Nucleus accumbens (tissue), 56 donors: ENCODE measurements at places on chromosomes 11 and 22.

DNA sequence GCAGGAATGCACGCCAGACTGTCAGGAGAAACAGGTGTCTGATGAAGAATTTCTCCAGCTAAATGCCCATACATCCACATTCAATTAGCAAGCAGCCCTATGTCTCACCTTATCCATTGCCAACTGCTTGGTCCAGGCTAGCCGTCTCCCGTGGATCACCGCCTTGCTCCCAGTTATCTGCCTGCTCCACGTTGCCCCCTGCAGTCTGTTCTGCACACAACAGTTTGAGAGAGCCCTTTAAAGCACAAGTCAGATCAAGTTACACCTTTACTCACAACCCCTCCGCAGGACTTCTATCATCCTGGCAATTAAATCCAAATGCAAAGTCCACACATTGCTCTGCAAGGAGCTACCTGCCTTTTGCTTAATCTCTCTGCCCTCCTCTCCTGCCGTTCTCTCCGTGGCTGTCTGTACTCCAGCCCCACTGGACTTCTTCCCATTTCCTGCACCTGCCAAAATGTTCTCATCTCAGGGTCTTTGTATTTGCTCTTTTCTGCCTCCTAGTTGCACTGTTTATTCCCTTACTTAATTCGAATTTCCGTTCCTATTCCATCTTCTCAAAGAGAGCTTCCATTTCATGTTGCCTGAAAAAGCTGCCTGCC, 185.3 kb upstream of the LARGE1 start:
- DNase-seq, result peak; percentile 22

DNA sequence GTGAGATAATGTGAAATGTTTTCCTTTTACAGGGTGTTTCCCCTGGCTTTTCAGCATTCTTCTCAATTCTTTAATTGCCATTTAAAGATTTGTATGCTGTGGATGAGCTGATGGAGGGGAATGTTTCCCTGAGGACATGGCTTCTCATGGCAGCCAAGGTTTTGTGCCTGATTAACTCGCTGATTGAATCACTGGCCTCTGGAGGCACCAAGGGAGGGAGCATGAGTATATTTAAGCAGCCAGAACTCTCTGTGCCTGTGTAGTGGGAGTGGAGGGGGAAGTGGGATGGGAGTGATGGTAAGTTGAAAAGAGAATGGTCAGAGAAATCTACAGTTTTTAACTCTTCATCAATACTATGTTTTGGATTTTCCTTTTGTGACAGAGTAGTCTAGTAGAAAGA, 88.7 kb downstream of the STIM1 start:
- no peak for DNase-seq

DNA sequence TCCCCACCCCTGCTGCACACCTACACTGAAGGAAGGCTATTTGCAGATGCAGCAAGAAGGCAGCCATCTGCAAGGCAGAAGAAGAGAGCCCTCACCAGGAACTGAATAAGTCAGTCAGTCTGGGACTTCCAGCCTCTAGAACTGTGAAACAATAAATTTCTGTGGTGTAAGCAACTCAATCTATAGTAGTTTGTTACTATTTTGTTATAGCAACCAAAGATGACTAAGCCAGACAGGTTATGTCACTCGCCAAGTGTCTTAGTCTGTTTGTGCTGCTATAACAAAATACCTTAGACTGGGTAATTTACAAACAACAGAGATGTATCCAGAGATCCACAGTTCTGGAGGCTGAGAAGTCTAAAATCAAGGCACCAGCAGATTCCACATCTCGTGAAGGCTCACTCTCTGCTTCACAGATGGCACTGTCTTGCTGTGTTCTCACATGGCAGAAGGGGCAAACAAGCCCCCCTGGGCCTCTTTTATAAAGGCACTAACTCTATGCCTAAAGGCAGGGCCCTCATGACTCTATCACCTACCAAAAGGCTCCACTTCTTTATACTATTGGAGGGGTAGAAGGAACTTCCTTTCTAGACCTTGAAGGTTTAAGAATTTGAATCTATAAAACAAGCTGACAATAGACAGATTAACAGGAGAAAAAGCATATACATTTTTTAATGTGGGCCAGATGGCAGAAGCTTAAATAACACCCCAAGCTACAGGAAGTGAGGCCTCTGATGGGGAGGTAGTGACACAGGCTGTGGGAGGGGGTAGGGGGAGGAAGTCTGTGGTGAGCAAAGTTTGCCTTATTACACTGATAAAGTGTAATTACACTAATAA, 12.3 kb downstream of the APOL6 start:
- no peak for DNase-seq

DNA sequence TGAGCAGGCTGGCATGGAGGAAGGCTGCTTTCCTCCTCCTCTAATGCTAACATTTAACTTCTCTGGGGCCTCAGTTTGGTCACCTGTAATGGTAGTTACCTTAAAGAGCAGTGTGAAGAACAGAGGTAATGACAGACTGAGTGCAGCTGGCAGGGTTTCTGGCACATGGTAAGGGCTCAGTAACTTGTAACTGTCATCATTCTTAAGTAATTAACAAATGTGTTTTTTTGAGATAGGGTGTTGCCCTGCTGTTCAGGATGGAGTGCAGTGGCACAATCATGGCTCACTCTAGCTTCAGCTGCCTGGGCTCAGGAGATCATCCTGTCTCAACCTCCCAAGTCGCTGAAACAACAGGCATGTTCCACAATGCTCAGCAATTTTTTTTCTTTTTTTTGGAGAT, 242.0 kb upstream of the SYN3 start:
- no peak for DNase-seq

DNA sequence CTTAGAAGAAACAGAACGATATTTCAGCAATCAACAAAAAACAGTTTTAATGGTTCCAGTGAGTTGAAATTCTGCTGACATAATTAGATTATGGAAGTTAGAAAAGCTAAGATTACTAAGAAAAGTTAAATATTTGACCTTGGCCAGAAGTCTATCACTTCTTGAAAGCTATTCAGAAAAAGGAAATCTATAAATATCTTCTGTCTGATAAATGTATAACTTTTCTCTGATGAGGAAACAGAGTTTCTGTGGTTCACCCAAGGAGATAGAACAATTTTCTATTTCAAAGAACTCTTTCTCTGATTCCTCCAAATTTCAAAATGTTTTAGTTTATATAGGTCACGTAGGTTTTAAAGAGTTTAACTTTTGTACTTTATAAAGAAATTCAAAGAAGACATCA, 438.4 kb upstream of the CHORDC1 start:
- DNase-seq, result no peak

GRCh38 chr11:99565333-99565732, 544.6 kb downstream of the CNTN5 start:
- no peak for DNase-seq

DNA sequence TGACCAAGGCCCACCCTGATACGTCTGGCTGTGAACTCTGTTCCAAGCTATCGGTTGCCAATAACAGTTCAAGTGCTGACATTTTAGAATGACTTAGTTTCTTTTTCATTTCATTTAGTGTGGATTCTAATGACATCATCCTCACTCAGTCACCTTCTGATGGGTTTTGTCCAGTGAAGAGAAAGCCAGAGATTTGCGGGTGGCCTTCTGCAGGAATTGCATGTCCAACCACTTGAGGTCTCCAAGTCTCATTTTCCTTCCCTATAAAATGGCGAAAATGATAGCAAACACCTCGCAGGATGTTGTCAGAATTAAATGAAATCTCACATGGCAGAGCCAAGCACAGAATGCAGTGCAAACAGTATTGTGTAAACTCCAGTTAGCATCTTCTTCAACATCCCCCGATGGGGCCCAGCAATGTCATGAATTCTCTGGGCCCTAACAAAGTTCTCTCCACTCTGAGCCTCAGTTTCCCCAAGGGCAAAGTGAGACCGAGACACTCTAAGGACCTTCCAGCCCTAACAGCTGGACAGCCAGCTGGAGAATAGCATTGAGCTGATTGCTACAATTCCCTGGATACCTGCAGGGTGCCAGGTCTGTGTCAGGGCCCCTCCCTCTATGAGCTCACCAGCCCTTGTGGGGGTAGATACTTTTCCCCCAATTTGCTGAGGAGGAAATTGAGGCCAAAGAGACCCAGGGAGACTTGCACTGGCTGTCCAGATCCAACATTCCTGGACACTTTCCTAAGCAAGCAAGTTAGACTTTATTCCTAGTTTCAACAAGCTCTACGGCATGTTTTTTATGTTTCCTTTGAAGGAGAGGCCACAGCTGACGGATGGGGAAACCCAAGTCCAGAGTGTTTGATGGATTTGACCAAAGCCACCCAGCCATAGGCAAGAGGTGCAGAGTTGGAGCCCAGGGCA, 286.7 kb downstream of the MN1 start:
- no peak for DNase-seq

DNA sequence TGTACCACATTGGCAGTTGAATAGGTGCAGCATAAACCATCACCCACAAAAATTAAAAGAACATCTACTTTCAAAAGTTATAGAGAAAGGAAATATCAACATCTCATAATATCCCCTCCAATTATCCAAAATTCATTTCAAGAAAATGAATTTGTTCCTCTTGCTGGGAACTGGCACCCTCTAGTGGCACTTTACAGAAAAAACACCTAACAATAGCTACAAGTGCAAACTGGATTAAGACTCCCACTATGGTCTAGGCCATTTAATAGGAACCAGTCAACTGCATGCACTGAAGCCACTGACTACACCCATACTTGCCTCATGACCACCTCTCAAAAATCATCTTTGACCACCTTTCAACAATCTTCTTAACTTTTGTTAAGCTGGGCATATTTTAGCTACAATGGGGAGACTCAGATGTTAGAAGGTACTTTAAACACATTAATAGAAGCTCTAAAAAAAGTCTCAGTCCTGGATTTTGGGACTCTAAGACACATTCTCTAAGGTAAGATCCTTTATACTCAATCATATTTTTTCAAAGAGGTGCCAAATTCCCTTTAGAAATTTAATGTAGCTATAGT, 17.3 kb downstream of the TRAF6 start:
- DNase-seq, result no peak

DNA sequence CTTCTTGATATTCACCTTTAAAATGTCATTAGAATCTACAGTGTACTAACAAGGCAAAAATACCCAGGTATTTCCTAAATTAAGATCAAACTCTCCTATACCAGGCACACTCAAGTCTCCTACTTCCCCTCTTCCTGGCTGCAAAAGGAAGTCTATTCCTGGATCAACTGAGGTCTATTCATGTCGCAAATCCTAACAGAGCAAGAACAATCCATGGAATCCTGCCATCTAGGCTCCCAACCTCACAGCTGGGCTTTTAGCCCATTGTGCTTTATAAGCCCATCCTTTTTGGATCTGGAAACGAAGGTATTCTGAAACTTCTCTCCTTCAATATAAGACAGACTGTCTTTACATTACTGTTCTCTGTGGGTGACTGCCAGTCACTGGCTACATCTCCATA, 161.8 kb downstream of the SOX6 start:
- no peak for DNase-seq

DNA sequence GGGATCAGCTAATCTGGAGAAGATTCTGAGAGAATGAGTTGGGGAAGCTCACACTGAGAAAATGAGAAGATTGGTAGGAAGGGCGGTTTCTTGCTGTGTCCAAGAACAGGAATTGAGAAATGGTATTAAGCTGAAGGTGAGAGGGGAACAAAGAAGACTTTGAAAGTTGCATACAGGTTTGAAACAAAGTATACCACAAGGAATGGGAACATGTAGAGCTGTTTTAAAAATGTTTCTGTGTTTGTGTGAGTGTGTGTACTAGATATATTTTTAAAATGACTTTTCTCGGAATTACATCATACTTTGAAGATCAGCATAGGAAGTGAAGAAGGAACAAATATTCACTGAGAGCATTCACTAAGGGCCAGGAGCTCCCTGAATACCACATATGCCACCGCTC, 24.4 kb upstream of the IZUMO1R start:
- no peak for DNase-seq

GRCh38 chr11:25449091-25449490, 882.8 kb upstream of the ANO3 start:
- DNase-seq, result no peak

- DNase-seq, result no peak
Measured at GRCh38 chr11:81673001-81673400, 1060.7 kb downstream of the FAM181B start.

DNA sequence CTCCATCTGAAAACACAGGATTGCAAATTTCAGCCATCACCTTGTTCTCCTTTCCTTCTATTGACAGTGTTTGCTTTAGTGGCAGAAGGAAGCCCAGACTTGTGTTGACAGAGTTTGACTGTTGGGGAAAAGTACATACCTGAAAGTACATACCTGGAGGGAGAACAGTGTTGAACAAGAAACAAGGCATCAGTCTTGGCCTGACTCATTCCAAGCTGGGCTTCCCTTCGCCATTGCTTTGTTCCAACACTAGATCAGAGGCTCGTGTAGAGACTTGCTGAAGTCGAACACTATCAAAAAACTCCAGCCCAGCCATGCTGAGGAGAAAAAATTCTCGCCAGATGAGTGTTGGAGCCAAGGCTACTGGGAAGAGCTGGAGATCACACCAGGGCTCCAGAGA, 133.4 kb downstream of the BBOX1 start:
- no peak for DNase-seq
